ENCODE measurements at places on chromosomes 13 and 19.

DNA sequence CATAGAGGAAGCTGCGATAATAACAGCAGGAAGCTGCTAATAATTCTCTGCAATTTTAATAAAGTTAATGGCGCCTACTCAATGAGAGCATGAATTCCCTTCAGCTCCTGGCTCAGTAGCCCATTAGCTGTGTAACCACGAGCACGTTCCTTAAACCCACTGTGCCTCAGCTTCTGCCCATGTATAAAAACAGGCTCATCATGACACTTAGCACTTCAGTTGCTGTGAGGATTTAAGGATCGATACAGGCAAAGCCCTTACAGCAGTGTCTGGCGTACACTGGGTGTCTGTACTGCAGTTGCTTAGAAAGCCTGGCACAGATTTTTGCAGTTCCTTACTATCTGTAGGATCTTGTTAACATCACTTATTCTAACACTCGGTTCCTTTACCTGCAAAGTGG is 673.4 kb upstream of the ARGLU1 start:
- no peak for DNase-seq

GRCh38 chr19:1286487-1287353 is 1.0 kb downstream of the EFNA2 start:
- no peak for DNase-seq

DNA sequence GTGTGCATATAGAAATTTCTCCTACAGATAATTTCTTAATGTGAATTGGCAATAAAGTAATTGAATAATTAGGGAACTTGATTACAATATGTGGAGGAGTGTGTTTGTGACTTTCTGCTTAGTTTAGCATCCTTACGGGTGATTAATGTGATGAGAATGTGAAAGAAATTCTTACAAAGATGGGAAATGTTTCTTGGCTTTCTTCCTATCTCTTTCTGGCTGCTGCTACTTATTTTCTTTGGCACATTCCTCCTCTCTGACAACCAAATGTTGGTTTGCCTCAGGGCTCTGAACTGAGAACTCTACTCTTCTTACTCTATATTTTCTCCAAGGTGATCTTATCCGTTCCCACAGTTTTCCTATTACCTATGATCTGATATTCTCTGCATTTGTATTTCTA is 300.1 kb downstream of the TBC1D4 start:
- no peak for DNase-seq

DNA sequence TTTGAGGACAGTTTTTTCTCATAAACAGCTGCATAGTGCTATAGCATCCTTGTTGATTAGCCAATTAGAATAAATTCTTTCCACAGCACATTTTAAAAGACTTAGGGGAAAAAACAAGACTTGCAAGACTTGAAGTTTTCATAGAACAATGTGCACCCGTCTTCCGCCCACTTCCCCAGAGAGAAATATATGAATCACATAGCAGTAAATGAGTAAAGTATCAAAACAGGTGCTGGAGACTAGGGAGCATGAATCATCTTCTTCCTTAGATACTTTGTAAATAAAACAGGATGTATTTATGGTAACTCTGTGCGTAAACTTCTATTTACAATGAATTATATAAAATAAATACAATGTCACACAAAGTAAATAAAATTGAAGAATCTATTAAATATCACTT is 75.1 kb downstream of the COL4A2 start:
- DNase-seq: no peak

- DNase-seq: no peak
Observed at GRCh38 chr13:36369268-36370107, 23.3 kb upstream of the SPART start.

DNA sequence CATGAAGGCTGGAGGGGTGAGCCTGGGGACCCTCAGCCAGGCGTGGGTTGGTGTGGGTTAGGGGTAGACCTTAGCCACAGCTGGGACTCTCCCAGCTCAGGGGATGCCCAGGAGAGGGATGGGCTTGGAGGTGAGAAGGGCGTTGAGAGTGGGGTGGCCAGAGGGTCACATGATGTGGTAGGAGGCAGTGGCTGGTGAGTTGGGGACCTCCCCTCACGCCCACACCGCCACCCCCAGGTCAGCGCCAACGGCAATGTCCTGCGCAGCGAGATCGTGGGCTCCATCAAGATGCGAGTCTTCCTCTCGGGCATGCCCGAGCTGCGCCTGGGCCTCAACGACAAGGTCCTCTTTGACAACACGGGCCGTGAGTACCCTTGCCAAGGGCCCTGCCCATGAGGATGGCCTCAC is 28.5 kb downstream of the AP1M1 start:
- no peak for DNase-seq
